ENCODE measurements at places on chromosomes 4 and X.

GRCh38 chrX:154437971-154438893 lies 1.3 kb downstream of the GDI1 start:
- DNase-seq: no peak

DNA sequence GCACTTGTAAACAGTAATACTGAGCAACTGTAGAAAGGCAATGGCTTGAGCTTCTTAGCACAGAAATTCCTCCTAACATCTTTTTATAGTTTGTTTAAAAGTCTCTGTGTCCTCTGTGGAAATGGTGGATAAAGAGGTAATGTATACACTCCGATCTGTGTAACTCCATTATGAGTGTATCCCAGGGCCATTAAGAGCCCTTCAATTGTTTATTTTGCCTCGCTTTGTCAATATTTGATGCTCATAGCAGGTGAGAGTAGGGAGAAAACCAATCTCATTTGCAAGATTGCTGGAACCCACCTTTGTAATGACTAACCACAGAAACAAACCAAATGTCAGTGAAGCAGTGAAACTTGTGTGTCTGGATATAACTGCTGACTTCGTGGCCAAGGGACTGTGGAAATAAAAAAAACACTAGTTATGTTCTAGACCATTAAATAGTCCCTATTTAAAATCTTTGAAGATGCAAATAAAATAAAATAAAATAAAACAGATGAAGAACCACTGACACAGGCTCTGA lies 598.2 kb upstream of the BOD1L1 start:
- no peak for DNase-seq

GRCh38 chr4:75708218-75708691 lies 16.1 kb upstream of the USO1 start:
- no peak for DNase-seq

DNA sequence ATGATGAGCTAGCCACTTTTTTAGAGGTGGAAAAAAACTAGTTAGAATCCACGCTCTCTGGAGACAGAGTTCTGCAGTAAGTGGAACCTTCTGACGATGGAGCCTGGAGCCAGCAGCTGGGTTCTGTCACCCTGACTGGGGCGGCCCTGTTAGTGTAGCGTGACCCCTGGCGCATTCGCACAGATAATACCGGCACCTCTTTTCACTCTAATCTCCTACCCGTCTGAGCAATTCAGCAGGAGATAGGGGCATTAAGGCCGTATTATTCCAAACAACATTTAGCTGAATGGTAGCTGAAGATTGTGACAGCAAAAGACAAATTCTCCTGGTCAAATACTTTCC lies 292.6 kb downstream of the FBXO8 start:
- DNase-seq: no peak

DNA sequence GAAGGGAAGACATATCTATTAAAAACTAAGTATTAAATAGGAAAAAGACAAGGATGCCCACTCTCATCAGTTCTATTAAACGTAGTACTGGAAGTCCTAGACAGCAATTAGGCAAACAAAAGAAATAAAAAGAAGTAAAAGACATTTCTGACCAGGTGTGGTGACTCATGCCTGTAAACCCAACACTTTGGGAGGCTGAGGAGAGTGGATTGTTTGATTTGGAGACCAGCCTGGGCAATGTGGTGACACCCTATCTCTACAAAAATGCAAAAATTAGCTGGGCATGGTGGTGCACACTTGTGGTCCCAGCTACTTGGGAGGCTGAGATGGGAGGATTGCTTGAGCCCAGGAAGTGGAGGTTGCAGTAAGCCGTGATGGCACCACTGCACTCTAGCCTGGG lies 1071.8 kb downstream of the FAT4 start:
- DNase-seq: no peak
